ENCODE measurements at places on chromosomes 5 and 9.

GRCh38 chr9:106072421-106072820, 378.1 kb downstream of the TMEM38B start:
- DNase-seq = no peak

DNA sequence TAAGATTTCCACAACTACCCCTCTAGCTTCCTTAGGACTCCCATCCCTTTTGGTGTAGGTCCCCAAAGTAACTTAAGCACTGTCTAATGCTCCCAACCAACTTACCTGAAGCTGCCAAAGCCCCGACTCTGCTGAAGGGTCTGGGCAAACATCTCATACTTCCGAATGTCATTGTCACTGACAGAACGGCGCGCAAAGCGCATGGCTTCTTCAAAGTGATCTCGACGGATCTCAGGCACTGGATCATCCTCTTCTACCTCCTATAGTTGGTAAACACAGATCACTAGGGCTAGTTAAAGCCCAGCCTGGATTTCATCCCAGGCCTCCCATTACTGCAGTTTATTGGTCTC, 15.2 kb downstream of the VCP start:
- no peak for DNase-seq

- DNase-seq = no peak
Observed at GRCh38 chr9:116964258-116964657, 277.2 kb downstream of the TRIM32 start.

- DNase-seq = no peak
Observed at GRCh38 chr9:91429501-91429900, 5.9 kb upstream of the NFIL3 start.

DNA sequence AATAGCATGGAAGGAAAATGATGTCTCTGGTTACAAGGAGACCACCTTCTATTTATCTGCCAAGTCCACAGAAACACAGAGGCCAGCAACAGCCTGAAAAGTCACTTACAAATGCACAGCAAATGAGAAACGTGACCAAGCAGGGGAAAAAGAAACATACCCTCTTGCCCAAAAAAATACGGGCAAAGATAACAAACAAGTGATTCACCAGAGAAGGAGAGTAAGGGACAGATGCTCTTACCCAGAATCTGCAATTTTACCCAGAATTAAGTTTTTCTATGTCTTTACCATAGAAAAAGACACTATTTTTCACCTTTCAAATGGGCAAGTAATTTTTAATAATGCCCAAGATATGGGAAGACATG, 28.1 kb downstream of the CAMSAP1 start:
- DNase-seq = no peak

GRCh38 chr9:74728176-74728575, 159.5 kb downstream of the TRPM6 start:
- no peak for DNase-seq

GRCh38 chr9:120892748-120893610, 16.0 kb upstream of the PHF19 start:
- DNase-seq = no peak

All from mesothelial cell of epicardium (in vitro differentiated cells).